NCI-H345 (cell line): ENCODE measurements at places on chromosomes 4 and X.

GRCh38 chr4:74282926-74283325 is 25.3 kb upstream of the EPGN start:
- DNase-seq, result no peak

GRCh38 chrX:68332201-68332731 is 101.0 kb downstream of the OPHN1 start:
- no peak for DNase-seq

GRCh38 chr4:155966731-155967395 is 13.2 kb upstream of the CTSO start:
- no peak for DNase-seq

GRCh38 chrX:154355094-154355775 is 19.2 kb downstream of the FLNA start:
- no peak for DNase-seq

- no peak for DNase-seq
Observed at GRCh38 chrX:129230168-129230567, 293.1 kb downstream of the SMARCA1 start.

GRCh38 chr4:68404153-68404552 is 43.1 kb upstream of the TMPRSS11E start:
- no peak for DNase-seq

DNA sequence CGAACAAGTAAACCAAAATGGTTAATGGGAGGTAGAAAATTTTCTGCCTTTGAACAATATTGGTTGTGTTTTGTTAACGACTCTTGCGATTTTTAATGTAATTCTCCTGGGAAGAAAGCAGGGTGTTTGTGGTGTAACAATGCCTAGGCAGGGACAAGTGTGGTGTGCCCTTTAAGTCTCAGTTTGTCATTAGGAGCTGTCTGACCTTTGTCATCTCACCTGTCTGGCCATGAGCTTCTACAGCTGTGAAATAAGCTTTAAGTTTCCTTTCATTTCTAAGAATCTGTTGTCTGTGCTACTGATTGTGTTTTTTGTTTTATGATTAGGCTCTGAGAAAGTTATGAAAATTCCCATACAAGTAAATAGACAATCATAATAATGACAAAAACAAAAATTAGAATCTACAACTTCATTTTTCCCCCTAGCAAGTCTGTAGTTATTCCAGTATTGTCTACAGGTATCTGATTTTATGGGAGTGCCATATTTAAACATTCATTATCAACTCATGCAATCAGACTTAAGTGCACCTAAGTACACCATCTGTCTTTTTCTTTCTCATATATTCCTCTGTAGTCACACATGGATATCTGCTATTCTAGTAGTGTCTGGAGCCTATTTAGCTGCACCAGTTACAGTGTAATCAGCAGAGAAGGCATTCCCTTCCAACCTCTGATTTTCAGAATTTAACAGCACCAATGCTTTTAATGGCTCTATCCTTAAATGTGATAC is 203.5 kb downstream of the PPARGC1A start:
- DNase-seq, result no peak

DNA sequence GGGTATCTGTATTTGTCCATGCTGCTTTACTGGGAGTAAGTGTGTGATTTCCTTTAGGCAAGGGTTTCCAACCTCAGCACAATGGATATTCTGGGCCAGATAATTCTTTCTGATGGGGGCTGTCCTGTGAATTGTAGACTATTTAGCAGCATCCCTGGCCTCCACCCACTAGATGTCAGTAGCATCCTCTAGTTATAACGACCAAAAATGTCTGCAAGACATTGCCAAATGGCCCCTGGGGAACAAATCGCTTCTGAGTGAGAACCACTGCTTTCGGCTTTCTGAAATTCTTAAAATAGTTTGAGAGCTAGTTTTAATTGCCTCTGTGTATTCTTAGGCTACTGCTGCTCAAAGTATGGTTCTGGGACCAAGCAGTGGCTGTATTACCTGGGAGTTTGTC is 81.2 kb upstream of the GPM6B start:
- DNase-seq, result peak; percentile 0

DNA sequence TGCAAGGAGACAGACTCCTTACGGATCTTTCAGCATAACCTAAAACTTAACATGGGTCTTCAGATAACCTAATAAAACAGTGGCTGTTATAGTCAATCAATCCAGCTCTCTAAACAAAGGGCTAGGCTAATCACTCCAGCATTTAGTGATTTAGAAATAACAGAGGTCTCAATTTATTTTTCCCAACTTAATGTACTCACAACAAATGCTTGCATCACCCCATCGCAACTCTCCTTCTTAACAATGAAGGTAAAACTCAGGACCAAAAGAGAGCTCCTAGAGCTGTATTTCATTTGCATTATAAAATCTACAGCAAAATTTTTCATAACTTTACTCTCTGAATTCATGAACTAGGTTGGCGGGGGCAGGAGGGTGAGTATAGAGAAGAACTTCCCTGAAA is 1.1 kb downstream of the LIN54 start:
- DNase-seq, result no peak

- DNase-seq, result no peak
Observed at GRCh38 chr4:98746530-98746929, 88.1 kb upstream of the TSPAN5 start.

GRCh38 chr4:137583671-137584070 is 51.4 kb upstream of the PCDH18 start:
- DNase-seq, result no peak

GRCh38 chrX:53163436-53163835 is 61.6 kb downstream of the KDM5C start:
- DNase-seq, result no peak

DNA sequence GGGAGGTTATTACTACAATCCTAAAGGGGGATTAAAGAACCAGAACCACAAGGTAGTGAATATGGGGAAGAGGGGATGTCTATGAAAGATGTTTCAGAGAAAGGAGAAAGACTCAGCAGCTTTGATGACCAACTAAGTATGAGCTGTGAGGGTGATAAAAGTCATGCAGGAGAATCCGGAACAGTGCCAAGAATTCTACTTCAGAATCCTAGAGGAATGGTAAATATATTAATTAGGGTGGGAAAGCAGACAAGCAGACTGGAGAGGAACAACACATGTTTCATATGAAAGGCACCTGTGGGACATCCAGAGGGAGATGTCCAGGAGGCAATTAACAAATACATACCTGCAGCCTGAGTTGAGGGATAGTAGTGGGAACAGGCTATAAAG is 642.2 kb upstream of the DIPK2B start:
- DNase-seq, result no peak

GRCh38 chrX:118220509-118220908 is 103.9 kb upstream of the KLHL13 start:
- DNase-seq, result no peak

DNA sequence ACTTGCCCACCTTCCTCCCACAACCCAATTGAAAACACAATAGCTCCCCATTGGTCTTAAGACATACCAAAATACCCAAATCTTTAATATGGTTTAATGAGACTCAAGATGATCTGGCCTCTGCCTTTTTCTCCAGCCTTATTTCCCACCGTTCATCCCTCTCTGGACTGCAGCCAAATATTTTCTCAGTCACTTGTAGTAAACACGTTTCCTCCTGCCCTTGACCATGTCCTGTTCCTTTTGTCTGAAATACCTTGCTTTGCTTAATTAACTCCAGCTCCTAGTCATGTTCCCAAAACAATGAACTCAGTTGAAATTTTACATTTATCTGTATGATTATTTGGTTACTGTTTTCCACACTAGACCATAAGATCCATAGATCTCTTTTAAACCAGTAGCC is 8.4 kb upstream of the NUP54 start:
- no peak for DNase-seq

GRCh38 chrX:78383594-78383993 is 56.2 kb upstream of the CYSLTR1 start:
- DNase-seq, result no peak
